Cortex of kidney (tissue), 1 donor: ENCODE measurements at places on chromosomes 13 and 19.

DNA sequence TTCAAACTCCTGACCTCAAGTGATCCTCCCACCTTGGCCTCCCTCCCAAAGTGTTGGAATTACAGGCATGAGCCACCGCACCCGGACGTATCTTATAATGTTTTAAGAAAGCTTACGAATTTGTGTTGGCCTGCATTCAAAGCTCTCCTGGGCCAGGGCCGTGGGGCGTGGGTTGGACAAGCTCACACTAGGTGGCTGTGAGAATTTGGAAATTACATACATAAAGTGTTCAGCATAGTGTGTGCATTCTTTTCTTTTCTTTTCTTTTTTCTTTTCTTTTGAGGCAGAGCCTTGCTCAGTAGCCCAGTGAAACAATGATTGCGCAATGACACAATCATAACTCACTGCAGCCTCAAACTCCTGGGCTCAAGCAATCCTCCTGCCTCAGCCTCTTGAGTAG, 2.6 kb downstream of the ZSWIM4 start:
- DNase-seq: no peak

DNA sequence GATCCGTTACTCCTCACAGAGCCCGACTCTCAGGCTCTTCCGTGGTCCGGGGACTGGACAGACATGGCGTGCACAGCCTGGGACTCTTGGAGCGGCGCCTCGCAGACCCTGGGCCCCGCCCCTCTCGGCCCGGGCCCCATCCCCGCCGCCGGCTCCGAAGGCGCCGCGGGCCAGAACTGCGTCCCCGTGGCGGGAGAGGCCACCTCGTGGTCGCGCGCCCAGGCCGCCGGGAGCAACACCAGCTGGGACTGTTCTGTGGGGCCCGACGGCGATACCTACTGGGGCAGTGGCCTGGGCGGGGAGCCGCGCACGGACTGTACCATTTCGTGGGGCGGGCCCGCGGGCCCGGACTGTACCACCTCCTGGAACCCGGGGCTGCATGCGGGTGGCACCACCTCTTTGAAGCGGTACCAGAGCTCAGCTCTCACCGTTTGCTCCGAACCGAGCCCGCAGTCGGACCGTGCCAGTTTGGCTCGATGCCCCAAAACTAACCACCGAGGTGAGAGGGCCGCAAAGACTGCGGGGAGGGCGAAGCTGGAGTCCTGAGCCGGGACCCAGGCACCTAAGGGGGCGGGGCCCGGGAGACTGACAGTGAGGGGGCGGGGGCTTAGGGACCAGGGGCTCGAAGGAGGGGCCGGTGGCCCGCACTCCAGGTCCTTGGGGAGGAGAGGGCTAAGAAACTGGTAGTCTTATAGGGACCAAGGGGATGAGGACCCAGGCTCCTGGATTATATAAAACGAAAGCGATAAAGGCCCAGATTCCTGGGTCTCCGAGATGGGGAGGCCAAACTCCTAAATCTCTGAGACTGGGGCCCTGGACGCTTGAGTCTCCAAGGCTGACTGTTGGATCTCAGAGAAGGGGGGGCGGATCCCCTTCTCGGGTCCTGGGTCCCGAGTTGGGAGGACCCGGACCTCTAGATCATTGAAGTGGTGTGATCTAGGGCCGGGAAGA, 2.0 kb downstream of the ETV2 start:
- DNase-seq: no peak

DNA sequence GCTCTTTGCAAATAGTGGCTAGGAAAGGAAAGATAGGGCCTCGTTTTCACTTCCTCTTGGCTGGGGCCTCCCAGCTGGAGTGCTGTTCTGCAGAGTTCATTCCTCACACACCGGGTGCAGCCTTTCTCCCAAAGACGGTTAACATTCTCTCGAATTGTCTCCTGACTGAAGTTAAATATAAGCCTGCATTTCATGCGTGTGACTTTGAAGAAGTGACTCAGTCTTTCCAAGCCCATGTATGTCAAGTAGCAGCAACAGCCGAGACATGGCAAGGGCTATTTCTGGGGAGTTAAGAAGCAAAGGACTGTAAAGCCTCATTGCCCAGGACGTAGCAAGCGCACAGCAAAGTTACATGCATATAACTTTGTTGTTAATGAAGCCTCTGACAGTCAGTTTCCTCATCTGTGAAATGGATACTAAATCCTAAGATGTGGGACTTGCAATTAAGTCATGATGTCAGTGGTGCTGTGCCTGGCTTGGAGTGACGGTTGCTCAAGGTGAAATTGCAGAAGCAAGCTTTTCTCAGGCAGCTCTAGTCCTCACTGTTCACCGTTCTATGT, 502.4 kb downstream of the MYO16 start:
- DNase-seq: no peak

GRCh38 chr13:97448503-97449251, 14.7 kb downstream of the RAP2A start:
- no peak for DNase-seq

DNA sequence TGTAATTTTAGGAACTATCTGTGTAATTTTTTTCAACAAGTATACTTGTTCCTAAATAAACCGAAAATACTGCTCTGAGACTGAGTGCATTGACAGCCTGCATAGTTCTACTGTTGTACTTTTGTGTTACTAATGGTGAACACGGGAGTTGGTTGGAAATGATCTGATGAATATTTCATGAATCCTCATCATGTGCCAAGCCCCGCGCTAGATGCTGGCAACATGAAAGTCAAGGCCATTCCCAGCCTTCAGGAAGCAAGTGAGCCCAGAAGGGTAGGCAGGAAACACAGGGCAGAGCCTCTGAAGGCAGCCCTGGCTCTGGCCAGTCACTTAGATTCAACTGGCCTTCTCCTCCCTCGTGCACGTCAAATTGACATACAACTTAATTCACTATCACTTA, 106.1 kb downstream of the ABCC4 start:
- no peak for DNase-seq

DNA sequence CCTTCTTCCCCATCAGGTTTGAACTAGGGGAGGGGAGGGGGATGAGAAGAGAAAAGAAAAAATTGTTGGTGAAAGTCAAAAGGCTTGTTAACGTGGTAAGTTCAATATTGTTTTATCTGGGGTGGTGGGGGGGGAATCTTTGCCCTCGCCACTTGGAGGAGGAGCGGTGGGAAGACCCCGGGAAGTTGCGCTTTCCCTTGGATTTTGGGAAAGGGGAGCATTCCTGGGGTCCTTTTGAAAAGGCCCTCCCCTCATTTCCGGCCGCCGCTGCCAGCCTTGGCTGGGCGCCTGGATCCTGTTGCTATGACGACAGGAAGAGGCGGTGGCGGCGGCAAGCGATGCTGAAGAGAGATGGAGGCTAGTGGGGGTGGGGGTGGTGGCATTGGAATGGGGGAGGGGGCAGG, 4.6 kb upstream of the CACNG8 start:
- no peak for DNase-seq

GRCh38 chr19:6333439-6333838, at the start of gene ACER1:
TSS of gene ACER1 (minus strand) at chr19:6333612. CDS start at chr19:6333551, 61 bp downstream.
- DNase-seq: no peak
